Activated naive CD8-positive, alpha-beta T cell treated with anti-CD3 and anti-CD28 coated beads for 36 hours (primary cell): ENCODE measurements at places on chromosomes 2 and 18. TPM values are rescaled to one million over a fixed set of nuclear protein-coding genes. Genes with fewer than 3 reads are reported as not detected.

DNA sequence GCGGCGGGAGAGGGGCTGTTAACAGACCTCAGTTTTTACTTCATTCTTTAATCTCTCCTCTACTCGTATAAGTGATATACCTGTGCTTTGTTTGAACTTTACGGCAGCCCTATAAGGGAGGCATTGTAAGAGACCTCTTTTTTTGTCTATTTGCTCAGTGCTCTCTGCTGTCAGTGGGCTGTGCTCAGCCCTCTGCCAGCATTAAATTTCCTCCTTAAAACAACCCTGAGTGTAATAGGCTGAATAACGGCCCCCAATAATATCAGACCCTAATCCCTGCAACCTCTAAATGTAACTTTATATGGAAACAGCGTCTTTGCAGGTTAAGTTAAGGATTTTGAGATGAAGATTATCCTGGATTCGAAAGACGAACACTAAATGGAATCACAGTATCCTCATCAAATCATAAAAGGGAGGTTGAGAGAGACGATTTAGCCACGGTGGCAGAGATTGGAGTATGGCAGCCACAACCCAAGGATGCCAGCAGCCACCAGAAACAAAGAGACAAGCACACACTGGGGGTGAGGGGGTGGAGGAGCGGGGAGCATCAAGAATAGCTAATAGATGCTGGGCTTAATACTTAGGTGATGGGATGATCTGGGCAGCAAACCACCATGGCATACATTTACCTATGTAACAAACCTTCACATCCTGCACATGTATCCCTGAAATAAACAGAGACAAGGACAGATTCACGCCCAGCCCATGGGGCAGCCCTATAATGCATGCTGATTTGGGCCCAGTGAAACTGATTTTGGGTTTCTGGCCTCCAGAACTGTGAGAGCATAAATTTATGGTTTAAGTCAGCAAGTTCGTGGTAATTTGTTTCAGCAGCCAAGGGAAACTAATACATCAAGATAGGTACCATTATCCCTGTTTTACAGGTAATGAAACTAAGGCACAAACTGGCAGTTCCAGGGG is 894 bp upstream of the FARSB start:
- DNase-seq = no peak

GRCh38 chr2:165157160-165157559 is 46.7 kb downstream of the SCN3A start:
- no peak for DNase-seq

DNA sequence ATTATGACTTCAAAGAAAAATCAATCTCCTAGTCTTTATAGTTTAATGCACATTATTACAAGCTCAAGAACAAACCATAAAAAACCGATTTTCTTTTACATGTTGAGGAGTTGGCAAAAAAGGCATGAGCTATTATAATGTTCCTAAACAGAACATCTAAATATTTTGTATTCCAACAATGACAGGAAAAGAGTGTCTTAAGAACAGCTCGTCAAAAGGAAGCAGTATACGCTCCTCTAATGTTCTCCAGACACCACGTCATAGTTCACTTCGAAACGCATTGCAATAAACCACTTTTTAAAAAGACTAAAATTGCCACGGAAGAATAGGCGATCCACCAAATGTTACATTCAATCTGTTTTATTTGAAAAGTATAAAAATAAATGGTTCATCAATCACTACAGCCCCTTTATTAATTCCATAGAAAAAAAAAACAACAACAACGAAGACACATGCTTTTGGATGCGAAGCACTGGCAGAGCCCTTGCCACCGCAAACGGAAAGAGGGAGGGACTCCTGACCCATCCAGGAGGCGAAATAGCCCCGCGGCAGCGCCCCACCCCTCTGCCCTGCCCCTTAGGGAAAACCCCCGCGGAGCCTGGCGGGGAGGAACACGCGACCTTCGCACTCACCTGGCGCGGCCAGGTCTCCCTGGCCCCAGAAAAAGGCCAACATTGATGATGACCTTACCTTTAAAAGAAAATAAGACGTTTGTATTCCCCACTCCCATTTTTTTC is 45.8 kb downstream of the MBP start:
- DNase-seq = no peak

DNA sequence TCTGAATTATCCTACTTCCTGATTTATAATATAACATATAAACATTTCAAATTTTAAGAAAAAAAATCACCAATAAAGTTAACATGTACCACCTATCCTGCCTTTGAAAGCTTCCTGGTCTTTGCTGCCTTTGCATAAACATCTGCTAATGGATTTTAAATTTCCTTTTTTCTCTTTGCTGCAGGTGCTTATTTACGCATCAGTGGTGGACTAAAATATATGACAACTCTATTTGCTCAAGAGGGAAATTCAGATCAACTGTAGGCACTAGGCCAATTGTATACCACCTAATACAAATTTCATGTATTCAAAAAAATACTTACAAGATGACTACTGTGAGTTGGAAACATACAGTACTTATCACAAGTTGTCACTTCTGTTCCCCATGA is 57.2 kb downstream of the RAD51AP2 start:
- DNase-seq = no peak

GRCh38 chr2:130977461-130978050 is 115.7 kb downstream of the FAM168B start:
- no peak for DNase-seq

- no peak for DNase-seq
Observed at GRCh38 chr2:46435796-46436360, 43.5 kb upstream of the TMEM247 start.

DNA sequence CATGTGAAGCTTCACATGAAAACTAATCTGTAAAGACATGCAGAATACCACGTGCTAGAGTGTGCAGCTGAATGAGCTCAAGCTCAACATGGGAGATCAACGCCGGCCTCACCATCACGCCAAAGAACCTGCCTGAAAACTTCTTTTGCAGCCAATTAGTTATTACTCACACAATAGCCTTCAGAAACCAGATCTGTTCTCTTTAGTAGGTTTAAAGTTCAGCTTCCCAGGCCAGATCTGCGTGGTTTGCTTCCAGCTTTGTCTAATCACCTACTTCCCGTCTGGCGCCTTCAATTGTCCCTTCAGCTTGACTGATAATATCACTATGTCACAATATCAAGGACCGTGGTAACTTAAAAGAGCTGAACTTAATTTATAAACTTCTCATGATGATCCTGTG is 68.0 kb upstream of the ZNF236 start:
- no peak for DNase-seq

- no peak for DNase-seq
Observed at GRCh38 chr18:9612977-9613376, 1.4 kb downstream of the PPP4R1 start.

DNA sequence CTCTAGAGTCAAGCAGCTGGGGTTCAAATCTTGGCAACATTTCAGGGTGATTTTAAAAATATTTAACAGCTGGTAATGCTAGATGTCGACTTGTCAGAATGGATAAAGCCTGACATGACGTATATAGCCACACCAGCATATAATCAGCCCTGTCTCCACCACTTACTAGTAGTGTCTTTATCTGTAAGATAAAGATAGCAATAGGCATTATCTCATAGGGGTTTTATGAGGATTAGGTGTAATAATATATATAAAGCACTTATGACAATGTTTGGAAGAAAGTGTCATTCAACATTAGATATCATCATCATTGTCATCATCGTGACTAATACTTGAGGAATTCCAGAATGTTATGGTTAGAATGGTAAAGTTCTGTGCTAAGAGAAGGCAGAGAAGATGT is 369.0 kb upstream of the CWC22 start:
- no peak for DNase-seq

GRCh38 chr18:43392168-43392567 is 114.9 kb upstream of the SYT4 start:
- no peak for DNase-seq

DNA sequence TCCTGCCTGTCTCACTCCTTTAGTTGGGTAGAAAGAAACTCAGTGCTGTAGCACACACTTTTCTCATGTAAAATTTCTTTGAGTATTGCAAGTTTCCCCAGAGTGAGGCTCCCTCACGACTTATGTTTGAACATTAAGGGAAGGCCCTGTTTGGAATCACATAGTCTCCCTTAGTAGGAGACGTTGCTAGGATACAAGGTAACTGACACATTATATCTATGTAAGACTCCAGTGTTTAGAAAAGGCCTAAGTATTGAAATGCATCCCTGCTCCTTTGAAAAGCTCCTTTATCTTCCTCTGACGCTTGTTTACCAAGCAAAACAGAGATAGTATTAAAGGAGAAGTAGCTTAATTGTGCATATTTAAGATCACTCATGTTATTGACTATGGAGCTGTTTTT is 248.2 kb downstream of the PHLPP1 start:
- no peak for DNase-seq

DNA sequence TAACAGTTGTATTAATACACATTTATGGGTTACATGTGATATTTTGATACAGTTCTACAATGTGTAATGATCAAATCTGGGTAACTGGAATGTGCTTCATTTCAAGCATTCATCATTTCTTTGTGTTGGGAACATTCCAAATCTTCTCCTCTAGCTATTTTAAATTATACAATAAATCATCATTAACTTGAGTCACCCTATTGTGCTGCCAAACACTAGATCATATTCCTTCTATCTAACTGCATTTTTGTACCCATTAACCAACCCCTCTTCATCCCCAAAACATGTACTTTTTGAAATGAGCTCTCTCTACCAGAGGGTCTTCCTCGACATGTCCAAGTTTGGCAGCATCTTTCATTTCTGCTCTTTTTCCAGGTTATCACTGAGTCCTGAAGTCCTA is 81.1 kb upstream of the TTC39C start:
- DNase-seq = no peak

DNA sequence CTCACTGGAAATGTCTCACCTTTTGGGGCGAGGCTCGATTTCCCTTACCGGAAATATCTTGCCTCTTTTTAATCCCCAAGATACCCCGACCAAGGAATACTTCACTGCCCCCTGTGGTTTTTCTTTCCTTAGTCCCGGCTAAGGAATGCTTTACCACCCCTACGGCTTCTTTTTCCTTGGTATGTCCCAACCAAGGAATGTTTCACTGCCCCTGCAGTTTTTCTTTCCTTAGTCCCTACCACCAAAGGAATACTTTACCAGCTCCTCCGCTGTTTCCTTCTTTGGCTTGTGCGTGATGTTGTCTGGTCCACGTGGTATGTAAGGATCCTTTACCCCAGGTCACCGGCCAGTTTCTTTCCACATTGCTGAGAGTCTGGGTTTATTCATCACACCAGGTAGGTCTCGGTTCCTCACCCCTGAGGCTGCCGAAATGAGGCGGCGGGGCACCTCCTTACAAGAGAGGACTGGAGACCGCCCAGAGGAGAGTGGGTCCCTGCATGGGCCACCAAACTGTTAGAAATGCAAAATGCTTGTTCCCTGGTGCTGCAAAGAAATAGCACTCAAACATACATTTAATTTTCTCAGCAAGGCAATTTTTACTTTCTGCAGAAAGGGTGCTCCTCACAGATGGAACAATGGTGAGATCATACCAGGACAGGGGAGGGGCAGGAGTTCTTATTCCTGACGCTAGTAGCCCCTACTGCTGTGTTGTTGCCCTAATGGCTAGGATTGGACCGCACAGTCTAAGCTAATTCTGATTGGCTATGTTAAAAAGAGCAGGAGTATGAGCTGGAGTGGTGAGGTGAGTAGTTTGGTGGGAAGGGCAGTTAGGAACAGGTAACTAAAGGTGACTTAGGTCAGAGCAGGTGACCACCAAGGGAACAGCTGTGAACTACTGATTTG is 33.4 kb upstream of the CLASP1 start:
- DNase-seq = no peak

- no peak for DNase-seq
Observed at GRCh38 chr2:10757814-10758286, 36.4 kb downstream of the ATP6V1C2 start.

DNA sequence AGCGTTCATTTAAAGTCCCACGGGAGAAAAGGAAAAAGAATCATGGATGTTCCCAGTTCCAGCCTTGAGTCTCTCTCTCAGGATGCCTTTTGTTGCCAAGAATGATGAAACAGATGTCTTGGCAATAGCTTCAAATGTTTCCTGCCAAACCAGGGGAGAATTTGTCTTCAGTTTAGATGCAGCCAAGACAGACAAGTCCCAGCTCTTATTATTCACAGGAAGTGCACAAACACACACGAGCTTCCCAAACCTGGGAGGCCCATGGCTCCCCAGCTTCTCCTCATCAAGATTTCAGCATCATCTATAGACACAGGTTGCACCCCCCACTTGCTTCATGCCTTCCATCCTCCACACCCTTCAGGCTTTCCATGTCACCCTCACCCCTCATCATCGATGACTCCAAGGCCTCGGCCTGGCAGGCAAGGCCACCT is 45.9 kb downstream of the HS1BP3 start:
- no peak for DNase-seq

DNA sequence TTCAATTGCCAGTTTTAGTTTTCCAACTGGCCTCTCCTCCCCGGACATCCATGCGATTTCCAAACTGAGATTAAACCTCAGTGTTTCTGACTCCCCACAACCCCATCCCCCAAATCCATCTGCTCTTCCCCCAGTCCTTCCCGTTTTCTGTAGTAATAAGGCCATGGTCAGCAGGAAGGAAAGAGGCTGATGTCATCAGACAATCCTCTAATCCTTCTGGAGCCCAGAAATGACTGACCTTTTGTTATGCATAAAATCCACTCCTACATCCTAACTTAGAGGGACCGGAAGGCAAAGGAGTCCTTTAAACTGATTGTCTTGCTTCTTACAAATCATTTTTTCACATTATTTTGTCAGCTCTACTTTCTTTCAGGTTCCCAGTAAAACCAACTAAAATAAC is 155.8 kb downstream of the INO80D start:
- DNase-seq = no peak

- DNase-seq = peak; percentile 95
Observed at GRCh38 chr2:119366649-119367471, at the start of the genes C2orf76 and DBI. TSS of gene C2orf76 (minus strand) at chr2:119366834. CDS start at chr2:119339959, 26,875 bp downstream. TSS of gene DBI (plus strand) at chr2:119366977. CDS start at chr2:119367052, 75 bp downstream.

DNA sequence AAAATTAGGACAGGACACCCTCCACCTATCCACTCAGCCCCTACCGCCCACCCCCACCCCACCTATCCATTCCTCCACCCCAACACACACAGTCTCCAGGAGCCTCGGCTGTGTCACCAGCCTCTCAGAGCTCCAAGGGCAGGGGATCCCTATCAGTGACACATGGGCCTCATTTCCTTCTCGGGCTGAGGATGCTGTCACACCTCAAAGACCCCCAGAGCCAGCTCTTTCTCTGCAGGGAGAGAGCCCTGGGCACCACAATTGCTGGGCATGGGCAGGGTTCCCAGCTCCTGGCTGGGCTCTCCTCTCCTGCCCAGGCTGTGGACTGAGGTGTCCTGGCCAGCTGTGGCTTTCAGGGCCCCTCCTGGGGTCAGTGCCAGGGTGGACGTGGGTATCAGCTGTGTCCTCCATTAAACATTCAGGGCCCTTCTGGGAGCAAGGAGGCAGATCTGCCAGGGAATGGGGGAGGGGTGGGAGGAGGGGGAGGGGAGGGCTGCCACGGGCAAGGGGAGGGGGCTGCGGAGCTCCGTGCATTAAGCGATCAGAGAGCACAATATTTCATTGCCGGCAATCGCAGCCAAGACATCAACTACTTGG is 14.3 kb upstream of the ECEL1 start:
- no peak for DNase-seq

- no peak for DNase-seq
Observed at GRCh38 chr2:224062481-224063297, 23.6 kb upstream of the SERPINE2 start.

Gene SOX11
- not detected for total RNA-seq

Gene GMCL1
- 16.1 TPM for total RNA-seq

Gene GALR1
- not detected for total RNA-seq

Gene DIPK1C
- total RNA-seq = not detected

Gene DSG3
- total RNA-seq = not detected

Gene TCF23
- total RNA-seq = not detected

Gene NPHP1
- total RNA-seq = 1.6 TPM

Gene DNAH6
- 0.54 TPM for total RNA-seq

Gene SLC19A3
- not detected for total RNA-seq

Gene FBXO36
- 1.1 TPM for total RNA-seq

Gene FAM124B
- 0.52 TPM for total RNA-seq

Gene TUBA3E
- total RNA-seq = not detected

Gene C2orf92
- total RNA-seq = 6.1 TPM

Gene EVX2
- total RNA-seq = not detected
